Neural progenitor cell (in vitro differentiated cells): ENCODE measurements at places on chromosomes 4 and X.

- DNase-seq = no peak
Measured at GRCh38 chrX:22526339-22526738, 253.6 kb downstream of the CBLL2 start.

DNA sequence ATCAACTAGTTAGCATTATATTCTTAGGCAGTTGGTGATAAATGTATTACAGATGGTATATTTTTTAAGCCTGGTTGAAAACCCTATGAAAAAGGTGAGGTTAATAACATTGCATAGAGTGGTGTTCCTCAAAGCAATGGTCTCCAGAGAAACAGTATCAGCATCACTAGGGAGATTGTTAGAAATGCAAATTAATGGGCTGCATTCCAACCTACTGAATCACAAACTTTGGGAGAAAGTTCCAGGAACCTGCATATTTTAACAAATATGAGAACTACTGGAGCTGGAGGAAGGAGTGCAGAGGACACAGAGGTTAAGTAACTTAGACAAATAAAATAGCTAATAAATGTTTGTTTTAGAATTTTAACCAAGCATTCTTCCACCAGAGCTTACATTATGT, 166.9 kb upstream of the PCDH10 start:
- DNase-seq = no peak

DNA sequence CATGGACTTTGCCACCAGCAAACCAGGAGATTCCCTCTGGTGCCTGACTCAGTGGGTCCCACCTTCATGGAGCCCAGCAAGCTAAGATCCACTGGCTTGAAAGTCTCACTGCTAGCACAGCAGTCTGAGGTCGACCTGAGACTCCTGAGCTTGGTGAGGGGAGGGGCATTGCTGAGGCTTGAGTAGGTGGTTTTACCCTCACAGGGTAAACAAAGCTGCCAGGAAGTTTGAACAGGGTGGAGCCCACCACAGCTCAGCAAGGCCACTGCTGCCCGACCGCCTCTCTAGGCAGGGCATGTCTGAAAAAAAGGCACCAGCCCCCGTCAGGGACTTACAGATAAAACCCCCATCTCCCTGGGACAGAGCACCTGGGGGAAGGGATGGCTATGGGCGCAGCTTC, 28.1 kb downstream of the FAM9A start:
- DNase-seq = no peak

DNA sequence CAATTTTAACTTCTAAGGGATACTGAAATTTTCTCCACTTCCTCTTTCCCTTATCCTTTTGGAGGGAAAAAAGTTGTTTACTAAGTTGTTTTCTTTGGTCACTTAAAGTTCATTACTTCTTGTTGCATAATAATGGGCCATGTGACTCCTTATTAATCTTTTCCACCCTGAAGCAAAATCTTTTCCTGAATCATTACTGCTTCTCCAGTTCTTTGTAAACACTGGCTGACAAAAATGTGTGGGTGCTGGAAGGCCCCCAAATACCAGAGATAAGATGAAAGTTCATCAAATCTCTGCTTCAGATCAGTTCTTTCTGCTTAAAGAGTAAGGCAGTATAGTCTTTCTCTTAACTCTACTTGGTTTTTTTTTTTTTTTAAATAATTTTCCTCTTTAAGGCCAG, 108.9 kb upstream of the NHS start:
- no peak for DNase-seq

GRCh38 chr4:170169699-170170098, 79.9 kb upstream of the AADAT start:
- no peak for DNase-seq

GRCh38 chrX:153476666-153477363, 6.4 kb upstream of the HAUS7 start:
- no peak for DNase-seq

- DNase-seq = no peak
Measured at GRCh38 chrX:136031626-136032025, 46.4 kb downstream of the SLC9A6 start.

- no peak for DNase-seq
Measured at GRCh38 chr4:2746891-2747695, 9.0 kb downstream of the TNIP2 start.

DNA sequence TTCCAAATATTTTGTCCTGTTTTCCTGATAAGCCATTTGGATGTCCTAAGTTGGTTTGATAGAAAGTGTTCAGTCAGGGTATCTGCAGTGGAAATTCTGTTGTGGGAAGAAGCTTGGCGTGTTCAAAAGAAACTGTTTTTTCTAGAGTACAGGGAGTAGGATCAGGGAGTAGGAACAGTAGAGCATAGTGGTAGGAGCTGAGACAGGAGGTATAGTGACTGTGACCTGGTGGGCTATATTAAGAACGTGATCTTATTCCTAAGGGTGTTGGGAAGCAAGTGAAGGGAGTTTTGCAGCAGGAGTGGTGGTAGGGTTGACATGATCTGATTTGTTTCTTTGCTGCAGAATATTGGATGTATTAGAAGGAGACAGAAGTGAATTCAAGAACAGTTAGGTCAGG, 348.2 kb downstream of the BMPR1B start:
- no peak for DNase-seq

DNA sequence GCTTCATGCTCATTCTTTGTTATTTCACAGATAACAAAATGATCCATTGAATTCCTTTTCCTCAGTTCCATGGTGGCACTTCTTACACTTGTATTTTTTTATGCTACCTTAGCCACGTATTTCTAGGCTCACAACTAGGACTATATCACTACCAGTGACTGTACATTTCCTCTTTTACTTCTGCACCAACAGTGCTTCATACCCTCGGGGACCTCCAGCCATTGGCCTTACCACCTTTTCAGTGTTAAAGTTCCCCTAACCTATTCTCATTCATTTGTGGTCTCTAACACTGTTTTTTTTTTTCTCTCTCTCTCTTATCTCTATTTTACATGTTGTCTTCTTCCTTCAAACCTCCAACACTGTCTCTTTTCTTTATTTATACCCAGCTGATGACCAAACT, 315.9 kb downstream of the ANK2 start:
- no peak for DNase-seq

DNA sequence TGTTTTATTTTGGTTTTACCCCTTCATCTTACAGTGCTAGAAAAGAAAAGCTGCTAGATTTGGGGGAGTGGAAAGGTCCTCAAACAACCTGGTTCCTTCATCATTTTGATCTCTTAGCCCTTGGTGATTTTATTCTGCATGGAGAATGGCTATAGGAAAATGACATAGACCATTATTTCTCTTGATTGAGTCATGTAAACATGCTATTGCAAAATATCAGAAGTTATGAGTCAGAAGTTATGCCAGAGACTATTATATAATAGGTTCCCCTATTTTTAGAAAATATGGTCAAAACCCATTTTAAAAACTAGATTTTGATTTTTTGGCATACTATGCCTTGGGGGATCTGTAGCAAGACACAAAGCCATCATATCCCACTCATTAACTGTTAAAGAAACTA, 83.7 kb upstream of the FAM9C start:
- no peak for DNase-seq
